Adipose tissue (tissue), 3 donors: ENCODE measurements at places on chromosomes 11 and 22. TPM values are rescaled to one million over a fixed set of nuclear protein-coding genes. Genes with fewer than 3 reads are reported as not detected.

RASGRP2 gene
- polyA plus RNA-seq = 26.9 TPM

CD3D gene
- 4.3 TPM for polyA plus RNA-seq

ZNF214 gene
- polyA plus RNA-seq = 0.94 TPM

SEPTIN5 gene
- 18.8 TPM for polyA plus RNA-seq

LRRC74B gene
- polyA plus RNA-seq = not detected

EMID1 gene
- 1.3 TPM for polyA plus RNA-seq

C1QTNF4 gene
- polyA plus RNA-seq = 0.74 TPM

MS4A4A gene
- polyA plus RNA-seq = 37.0 TPM

FREY1 gene
- polyA plus RNA-seq = not detected

CBLIF gene
- 160 TPM for polyA plus RNA-seq

TBX10 gene
- polyA plus RNA-seq = 0.08 TPM

KIF18A gene
- polyA plus RNA-seq = 0.22 TPM

MLC1 gene
- polyA plus RNA-seq = not detected

CARD16 gene
- 52.2 TPM for polyA plus RNA-seq
